ENCODE measurements at places on chromosomes 3 and 15. TPM values are rescaled to one million over a fixed set of nuclear protein-coding genes. Genes with fewer than 3 reads are reported as not detected.

DNA sequence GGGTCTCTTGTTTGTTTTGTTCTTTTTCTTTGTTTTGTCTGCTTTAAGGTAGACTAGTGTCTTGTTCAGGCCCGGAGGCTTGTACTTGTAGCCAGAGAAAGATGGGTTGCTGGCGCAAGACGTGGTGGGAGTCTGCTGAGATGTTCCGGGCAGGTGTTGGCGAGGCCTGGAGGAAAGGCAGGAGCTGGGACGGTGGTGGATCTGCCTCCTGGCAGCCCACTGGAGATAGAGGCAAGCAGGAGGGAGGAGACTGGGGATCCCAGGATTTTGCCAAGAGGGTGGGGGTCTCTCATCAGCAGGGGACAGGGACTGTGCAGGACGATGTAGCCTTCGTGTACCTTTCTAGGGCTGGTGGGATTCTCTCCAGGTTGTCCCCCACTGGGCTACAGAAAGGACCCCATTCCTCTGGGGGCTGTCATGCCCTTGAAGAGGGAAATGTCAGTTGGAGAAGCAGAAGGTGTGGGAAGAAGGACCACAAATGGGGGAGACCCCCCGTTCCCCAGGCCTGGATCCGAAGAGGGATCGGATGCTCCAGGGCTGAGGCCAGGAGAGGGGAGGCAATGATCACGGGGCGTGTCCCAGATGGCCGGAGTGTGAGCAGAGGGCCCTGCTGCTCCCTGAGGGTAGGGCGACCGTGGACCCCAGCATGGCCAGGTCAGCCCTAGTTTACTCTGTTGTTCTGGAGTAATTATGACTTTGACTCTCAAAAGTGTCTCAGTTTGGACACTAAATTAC, 7.0 kb downstream of the CHAC1 start:
- DNase-seq = no peak

- no peak for DNase-seq
These were observed 19.5 kb downstream of the DNAJB11 start for GRCh38 chr3:186589856-186590579.

GRCh38 chr3:40672861-40673260, 148.1 kb downstream of the ZNF621 start:
- no peak for DNase-seq

RCN2 gene
- 69.8 TPM for total RNA-seq

DNA sequence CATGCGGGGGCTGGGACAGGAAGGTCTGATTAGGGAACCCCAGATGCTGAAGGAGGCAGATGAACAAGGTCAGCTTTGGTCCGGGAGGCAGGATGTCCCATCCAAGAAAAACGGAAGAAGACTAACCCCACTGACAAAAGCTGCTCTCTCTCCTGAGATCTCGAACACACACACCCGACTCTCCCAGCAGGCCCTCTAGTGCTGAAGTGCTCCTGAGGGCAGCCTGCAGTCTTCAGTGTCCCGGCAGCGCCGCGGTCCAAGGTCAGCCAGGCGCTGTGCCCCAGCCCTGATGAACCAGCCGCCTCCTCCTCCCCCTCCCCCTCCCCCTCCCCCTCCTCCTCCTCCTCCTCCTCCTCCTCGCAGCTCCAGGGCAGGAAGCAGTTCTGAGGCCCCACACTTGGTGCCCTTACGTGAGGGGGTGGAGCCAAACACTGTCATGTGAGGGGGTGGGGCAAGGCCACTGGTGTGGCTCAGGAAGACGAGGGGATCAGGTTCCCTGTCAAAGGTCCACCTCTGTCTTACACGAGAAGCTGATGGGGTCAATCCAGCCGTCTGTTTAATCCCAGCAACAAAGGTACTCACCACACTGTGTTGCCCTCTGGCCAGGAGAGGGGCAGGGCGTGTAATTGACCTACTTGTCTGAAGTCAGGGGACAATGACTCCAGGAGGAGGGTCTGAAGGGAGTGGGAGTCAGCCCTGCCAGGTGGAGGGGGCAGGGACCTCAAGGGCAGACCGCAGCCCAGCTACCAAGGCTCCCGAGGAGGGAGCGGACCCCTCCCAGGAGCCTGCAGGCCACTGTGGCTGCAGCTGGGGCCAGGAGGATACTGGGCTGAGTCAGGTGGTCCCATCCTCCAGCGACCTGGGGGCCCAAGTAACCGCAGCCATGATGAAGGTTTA, 34.3 kb downstream of the PRR23E start:
- no peak for DNase-seq

NR1I2 gene
- total RNA-seq = not detected

- no peak for DNase-seq
These were observed 41.6 kb downstream of the ATP2B2 start for GRCh38 chr3:10463533-10464434.
